ENCODE measurements at places on chromosomes 11 and 22.

DNA sequence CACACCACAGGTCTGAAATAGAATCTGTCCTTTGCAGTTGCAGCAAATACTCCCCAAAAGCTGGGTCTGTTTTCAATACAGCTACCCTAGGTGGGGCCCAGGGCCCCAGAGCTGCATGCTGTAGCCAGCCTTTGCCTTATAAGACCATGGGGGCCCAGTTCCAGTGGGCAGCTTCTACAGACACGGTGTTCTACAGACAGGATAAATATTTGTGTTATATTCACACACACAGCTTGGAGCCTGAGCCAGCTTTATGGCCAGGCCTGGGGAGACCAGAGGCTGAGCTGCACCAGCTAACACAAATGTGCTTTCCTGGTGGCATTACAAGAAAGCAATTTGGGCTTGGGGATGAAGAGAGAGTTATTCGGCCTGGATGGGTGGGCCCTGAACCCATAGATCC is 151.8 kb upstream of the NCAM1 start:
- DNase-seq = no peak

GRCh38 chr22:26789951-26790350 is 132.6 kb downstream of the MIAT start:
- DNase-seq = no peak

DNA sequence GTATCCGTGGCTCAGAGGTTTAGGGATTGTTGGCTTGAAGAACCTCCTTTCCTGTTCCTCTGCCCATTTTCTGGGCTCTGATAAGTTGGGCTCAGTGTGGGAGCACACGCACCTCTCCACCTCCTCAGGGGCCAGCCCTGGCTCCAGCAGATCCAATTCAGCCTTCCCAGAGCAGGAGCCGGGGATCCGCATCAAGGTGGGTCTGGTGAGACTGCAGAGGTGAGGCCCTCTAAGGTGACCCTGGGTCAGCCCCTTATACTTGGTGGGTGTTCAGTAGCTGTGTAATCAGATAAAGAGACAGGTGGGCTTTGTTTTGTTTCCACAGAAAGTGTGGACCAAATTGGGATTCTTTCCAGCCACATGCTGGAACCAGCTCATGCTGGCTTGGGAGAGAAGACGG is 1466.0 kb downstream of the TBC1D22A start:
- DNase-seq = no peak

DNA sequence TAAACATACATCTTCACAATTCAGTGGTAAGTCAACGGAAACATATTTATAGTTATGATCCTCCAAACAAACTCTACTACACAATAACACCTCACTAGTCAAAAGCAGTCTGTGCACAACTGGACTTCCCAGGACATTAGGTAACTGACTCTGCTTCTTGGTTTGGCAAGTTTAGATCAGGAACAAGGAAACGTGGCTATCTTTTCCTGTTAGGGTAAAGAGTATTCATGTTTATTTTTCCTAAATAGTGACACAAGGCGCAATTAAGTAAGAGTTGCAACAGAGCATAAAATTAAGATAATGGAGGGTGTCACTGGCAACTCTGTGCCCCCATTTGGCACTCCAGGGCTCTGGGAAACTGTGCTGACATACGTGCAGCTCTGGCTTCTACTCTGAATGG is 70.2 kb upstream of the TP53AIP1 start:
- DNase-seq = no peak

- DNase-seq = no peak
Measured at GRCh38 chr11:15826826-15827225, 529.5 kb downstream of the SOX6 start.

DNA sequence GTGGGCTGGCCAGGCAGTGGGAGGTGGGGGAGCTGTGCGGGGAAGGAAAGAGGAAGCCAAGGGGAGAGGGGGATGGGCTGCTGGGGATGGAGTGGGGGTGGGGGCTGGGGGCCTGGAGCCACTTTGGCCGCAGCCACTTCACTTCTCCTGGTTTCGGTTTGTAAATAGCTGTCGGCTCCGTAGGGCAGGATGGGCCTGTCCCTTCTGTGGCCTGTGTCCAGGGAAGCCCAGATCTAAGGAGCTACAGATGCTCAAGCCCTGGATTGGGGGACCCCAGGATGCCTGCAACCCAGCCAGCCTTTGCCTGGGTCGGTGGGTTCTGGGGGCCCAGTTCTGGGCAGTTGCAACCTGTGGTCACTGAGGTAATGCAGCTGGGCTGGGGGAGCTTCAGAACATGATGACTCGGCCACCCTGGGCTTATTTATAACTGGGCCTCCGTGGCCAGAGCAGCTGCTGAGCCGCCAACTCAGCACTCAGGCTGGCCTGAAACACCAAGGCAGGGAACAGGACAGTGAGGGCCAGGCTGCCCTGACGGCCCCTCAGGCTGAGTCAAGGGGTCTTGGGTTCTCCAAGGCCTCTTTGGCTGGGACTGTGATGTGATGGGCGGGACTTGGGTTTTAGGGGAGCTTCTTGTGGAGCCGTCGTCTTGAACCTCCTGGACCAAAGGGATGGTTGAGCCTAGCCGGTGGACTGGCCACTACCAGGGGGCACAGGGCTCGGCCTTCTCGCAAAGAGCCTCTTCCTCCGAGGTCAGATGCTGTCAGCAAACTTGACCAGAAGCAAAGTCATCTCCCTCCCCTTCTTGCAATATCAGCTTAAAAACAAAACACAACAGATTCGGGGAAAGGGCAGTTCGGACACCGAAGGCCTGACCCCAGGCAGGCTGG is 15.0 kb upstream of the SLC39A13 start:
- no peak for DNase-seq

- DNase-seq = no peak
Measured at GRCh38 chr11:117597071-117597470, 199.9 kb downstream of the DSCAML1 start.

GRCh38 chr22:30226192-30226832 is 20.2 kb downstream of the LIF start:
- no peak for DNase-seq

GRCh38 chr11:71293961-71294782 is 41.8 kb upstream of the SHANK2 start:
- DNase-seq = no peak

DNA sequence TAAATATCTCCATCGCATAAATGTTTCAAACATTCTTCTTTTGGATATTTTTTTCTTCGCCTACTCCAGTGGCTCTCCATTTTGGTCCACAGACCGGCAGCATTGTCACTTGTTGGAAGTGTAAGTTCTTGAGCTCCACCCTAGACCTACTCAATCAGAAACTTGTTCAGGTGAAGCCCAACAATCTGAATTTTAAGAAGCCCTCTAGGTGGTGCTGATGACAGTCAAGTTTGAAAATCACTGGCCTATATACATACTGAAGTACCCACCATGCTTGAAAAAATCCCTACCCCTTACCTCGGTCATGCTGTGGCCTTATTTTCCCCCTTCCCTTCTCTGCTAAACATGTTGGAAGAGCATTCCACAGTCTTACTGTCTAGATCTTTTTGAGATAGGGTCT is 10.2 kb upstream of the ACAT1 start:
- no peak for DNase-seq

- no peak for DNase-seq
Measured at GRCh38 chr11:16946477-16947282, 67.5 kb downstream of the PLEKHA7 start.

- DNase-seq = peak; percentile 31
Measured at GRCh38 chr11:114228435-114229411, 67.5 kb upstream of the NNMT start.

- no peak for DNase-seq
Measured at GRCh38 chr22:29375398-29376076, 12.8 kb downstream of the AP1B1 start.

DNA sequence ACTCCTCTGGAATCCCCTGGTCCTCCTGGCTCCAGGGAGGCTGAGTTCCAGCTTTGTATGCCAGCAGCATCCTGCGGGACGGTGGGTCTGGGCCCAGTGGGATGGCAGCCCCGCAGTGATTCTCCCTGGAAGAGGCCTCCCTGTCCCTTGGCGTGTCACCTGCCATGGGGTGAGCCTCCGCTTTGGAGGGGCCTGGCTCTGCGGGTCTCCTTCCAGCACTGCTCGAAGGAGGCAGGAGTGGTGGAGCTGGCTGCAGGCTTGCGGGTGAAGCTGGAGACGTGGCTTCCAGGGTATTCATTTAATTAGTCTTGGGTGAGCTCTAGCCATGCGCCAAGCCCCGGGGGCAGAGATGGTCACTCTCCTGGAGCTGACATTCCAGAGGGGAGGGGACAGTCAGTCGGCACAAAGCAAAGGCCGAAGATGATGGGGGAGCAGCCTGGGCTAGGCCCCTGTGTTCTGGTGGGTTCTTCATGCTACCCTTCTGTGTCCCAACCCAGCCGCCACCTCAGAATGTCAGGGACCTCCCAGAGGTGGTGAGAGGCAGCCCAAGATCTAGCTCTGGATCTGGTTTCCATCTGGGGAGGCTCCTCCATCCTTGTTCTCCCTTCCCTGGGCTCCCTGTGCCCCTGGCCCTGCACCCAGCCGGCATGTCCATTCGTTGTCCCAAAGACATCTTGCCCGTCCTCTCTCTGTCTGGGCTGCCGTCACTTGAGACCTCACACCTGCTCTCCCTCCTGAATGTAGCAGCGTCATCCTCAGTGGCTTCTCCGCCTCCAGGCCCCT is 1332.5 kb downstream of the BRD1 start:
- DNase-seq = no peak

GRCh38 chr11:17581036-17581731 is 34.1 kb downstream of the OTOG start:
- DNase-seq = no peak

GRCh38 chr22:29581799-29582198 is 886 bp upstream of the NIPSNAP1 start:
- no peak for DNase-seq

DNA sequence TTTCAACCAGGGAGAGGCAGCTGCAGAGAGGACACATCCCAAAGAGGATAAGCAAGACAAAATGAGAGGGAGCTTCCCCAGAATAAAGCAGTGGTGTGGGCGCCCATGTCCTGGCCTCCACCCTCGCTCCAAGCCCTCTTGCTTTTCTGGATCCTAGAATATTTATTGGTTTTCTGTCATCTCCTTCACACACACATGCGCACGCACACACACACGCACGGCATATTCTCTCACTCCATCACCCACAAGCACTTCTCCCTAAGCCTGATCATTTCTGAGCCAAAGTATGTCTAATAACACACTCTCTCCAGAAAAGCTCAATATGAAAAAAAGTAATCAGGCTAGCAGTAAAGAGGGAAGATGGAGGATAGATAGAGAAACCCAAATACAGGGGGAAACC is 7.6 kb downstream of the IGSF9B start:
- no peak for DNase-seq

GRCh38 chr22:35604621-35605368 is 12.3 kb downstream of the MB start:
- DNase-seq = no peak

GRCh38 chr22:40533712-40534378 is 102.7 kb downstream of the MRTFA start:
- no peak for DNase-seq

DNA sequence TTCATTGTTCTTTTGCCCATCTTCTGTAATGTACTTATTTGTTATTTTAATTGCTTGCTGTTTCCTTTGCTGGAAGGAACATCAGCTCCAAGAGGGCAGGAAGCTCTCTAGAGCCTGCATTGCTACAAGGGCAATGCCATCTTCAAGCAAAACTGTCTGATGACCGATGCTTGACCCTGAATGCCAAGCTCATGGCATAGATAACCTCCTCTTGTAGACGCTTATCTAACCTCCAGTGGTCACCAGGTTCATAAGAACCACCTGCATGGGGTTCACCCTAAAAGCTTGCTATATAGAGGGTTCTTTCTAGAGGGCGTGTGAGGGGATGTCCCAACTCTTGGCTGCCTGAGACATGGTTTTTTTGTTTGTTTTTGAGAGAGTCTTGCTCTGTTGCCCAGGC is 16.5 kb downstream of the FADS3 start:
- DNase-seq = no peak

DNA sequence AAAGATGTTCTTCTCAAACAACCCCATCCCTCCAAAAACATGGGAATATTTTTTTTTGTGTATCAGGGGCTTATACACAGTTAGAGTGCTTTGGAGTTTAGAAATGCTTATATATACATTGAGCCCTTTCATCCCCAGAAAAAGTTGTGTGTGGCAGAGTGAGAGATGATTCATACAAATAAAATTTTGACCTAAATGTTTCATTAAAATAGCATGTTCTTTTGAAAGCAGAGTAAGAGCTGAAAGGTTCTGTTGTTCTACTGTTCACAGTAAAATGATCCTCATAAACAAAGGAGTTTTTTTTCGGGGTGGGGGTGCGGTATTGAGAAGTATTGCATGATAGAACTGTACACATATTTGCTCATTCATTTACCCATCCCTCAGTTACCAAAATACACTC is 512.4 kb downstream of the DLG2 start:
- no peak for DNase-seq

DNA sequence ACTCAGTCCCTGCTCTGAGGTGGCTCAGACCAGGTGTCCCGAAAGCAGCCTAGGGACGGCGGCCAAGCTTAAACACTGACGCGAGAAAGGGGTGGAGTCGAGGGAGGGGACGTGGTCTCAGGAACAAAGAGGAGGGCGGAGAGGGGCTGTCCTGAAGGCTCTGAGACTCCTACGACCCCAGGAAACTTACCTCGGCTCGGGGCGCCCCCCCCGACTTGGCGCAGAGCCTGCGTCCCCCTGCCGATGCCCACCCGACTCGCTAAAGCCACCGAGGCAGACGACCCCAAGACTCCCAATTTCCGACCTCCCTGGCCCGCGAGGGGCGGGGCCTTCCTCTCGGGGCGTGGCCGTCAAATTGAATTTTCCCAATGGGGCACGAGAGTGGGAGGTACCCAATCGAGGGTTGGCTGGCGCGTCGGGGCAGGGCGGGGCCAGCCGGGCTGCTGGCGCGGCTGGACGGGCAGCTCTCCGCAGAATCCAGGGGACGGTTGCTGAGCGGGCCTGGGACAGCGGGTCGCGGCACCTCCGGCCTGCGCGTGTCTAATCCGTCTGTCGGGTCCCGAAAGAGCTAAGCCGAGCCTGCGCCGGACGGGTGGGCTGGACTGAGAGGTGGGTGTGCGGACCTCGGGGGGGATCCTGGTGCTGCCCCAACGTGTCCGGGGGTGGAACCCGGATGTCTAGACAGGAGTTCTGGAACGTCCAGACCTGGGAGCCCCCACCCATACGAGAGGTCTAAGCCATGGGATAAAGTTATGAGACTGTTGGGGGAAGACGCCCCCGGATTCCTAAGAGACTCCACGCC is at the start of gene SMTN:
SMTN (plus strand) TSS at position 471 of the 802 bp plus-strand sequence. CDS start 1,941 bp downstream, outside the sequence.
- DNase-seq = peak; percentile 79

GRCh38 chr11:16262645-16262955 is 93.7 kb downstream of the SOX6 start:
- DNase-seq = no peak

GRCh38 chr11:79308429-79308828 is 132.4 kb downstream of the TENM4 start:
- DNase-seq = no peak

GRCh38 chr11:6692128-6692527 is 9.0 kb upstream of the MRPL17 start:
- no peak for DNase-seq

GRCh38 chr11:134878785-134879184 is 466.7 kb upstream of the B3GAT1 start:
- no peak for DNase-seq

DNA sequence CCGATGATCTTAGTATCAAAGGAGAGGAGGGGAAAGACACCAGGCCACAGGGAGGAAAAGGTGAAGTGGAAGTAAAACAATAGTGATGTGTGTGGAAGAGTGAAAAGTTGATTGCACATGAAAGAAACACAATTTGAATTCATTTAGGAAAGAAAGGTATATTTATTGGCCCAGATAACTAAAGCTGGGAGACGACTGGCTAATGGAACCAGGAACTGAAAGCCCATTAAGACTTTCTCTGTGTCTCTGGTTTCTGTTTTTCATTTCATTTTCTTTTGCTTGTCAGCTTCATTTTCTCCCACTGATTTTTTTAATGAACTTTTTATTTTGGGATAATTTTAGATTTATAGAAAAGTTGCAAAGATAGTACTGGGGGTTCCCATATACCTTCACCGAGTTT is 5.1 kb upstream of the DCHS1 start:
- DNase-seq = no peak

Measured in amygdala (tissue), 56 donors.